ENCODE measurements at places on chromosomes 7 and 10.

GRCh38 chr7:29987811-29988317, 1.7 kb downstream of the SCRN1 start:
- DNase-seq: no peak

- peak; percentile 13 for DNase-seq
Measured at GRCh38 chr10:110008518-110009339, 945 bp downstream of the ADD3 start.

DNA sequence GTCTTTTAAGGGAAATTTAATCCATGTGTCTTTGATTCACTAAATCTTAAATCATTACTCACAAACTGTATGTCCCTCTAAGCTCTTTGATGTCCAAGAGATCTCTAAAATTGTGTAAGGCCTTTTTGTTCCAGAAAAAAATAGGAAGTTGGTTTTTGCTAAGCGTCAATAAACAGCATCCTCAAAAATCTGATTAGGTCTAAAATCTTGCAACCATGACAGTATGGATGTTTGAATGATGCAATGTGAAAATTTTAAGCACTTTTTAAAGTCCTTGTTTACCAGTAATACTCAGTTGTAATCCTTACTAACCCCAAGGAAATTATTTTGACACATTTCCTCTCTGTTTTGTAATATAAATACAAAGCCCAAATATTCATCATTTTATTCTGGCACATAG, 6.8 kb downstream of the MET start:
- DNase-seq: no peak

- DNase-seq: no peak
Measured at GRCh38 chr10:122674781-122675180, 24.9 kb downstream of the C10orf120 start.

DNA sequence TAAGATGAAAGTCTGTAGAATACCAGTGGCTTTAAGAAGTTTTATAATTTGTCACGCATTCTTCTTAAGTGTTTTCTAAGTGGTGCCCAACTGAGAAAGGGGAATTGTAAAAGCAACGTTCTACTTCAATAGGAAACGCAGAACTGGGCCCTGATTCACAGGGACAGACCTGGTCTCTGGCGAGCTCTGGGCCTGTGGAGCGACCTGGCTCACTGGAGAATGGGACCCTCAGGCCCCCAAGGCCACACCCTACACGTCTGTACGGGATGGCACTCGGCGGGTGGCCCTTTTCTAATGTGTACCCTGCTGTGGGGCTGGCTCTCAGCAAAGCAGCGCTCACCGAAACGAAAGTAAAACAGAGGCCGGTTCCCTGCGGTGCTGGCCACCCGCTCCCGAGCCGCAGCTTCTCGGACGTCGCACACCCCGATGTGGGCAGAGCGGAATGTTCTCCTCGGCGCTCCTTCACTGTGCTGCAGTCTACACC, 205.0 kb downstream of the DIP2C start:
- DNase-seq: no peak

DNA sequence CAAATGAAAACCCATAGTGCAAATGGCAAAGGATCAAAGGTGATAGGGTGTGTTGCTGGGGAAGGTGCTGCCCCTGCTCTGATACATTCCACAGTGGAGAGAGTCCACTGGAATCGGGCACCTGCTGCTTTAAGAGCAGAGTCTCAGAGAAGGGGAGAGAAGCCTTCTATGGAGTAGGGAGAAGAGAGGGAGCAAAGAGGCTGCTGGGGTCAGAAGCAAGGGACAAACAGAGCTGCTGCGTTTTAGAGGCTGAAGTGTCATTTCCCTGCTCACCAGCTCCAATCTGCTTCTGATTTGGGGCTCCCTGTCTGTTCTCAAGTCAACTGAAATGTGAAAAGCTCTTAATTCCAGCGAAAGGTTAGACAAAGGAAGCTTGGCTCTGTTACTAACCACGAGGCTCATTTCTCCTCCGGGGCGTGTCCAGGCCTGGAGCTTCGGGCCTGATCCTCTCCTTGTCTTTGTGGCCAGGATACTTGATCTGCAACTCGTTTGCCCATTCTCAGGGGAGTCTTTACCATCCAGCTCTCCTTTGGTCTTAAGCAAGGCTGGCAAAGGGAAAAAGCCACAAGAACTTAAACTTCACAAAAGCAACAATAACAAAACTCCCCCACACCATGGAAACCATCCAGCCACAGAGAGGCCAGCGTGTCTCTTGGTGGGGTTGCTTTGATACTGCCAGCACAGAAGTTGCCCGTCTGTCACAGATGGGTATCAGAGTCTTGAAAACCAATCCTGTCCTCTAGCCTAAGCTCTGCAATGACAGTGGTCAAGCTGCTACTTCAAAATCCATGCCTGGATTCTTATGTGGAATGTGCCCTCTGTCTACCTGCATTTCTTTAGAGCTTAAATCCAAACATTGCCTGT, 692.6 kb downstream of the SUGCT start:
- no peak for DNase-seq

- no peak for DNase-seq
Measured at GRCh38 chr7:23712368-23713284, 2.6 kb downstream of the STK31 start.

DNA sequence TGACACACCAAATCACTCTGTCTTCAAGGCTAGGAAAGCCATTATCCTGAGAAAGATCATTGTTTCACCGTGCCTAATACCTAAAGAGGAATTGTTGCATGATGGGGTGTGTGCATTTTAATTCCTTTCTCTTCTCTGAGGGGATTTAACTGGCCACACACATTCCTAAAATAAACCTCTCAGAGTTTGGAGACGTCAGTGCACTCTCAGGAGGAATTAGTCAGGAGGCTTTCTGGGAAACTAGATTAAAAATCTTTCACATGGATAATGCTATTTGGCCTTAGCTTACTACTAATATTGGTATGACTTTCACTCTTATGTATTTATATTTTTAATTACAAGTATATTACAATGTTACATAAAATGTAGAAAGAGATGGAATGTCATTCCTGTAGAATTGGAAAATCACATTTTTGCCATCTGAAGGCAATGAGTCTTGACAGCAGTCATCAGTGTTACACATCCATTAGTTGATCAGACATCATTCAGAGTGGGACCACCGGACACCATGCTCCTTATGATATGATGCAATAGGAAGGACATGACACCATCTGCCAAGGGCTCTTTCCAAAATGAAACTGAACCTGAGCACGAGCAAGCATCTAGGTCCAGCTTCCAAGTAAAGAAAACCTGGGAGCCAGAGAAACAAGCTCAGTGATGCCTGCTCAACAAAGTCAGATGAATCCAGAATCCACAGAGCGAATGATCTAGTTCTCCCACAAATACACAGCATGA, 43.1 kb upstream of the TMEM273 start:
- DNase-seq: no peak

DNA sequence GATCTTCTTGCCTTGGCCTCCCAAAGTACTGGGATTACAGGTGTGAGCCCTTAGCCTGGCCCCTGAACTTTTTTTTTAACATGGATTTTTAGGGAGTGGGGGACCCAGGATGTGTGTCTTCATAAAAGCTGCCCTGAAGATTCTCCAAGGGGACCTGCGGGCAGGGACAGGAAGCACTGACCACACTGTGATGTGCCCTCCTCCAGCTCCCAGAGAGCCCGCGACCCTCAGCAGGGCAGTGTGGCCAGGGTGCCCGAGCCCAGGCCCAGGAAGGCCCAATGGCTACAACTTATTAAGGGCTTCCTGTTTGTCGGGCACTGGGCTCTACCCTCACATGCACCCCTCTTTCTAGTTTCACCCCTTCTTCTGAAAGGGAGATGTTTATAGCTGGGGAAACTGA, 2.5 kb upstream of the RET start:
- DNase-seq: no peak

GRCh38 chr7:143341842-143342241, 20.7 kb downstream of the FAM131B start:
- no peak for DNase-seq

DNA sequence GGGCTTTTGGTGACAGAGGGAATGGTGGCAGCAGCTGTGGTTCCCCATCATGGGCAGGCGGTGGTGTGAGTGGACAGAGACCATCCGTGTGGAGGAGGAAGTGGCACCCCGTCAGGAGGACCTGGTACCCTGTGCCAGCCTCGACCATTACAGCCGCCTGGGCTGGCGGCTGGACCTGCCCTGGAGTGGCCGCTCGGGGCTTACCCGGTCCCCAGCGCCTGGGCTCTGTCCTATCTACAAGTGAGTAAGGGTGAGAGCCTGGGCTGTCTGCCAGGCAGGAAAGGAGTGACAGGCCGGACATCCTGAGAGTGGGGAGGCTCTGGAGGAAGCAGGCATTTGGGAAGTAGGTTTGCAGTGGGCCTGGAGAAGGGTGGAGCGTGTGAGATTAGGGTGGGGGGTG, 2.9 kb upstream of the ZNF467 start:
- no peak for DNase-seq

GRCh38 chr7:135970682-135971365, 6.3 kb downstream of the MTPN start:
- DNase-seq: no peak

DNA sequence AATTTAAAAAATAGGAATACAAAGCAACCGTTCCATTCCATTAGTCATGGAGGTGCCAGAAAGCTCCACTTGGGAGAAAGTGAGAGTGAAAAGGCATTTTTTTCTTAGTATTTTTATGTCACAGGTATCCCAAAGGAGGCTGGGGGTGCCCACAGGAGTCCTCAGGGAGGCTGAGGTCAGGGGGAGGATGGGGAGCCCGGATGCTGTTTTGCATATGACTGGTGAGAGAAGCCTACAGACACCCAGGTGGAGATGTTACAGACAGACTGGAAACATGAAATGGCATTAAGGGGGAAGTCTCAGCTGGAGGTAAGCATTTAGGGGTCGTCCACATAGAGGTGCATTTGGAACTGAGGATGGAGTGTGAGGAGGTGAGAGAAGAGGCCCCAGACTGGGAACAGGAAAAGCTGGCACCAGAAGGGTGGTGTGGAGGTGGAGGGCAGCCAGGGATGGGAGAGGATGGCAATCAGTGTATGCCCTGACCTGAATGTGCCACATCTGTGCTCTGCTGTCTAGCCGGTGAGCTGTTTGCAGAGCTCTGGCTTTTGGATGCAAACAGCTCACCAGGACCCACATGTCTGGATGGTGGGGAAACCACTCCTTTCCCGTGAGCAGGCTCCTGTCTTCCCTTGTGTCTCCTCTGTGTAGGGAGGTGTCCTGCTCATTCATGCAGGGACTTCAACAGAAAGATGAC, 101.1 kb downstream of the RAMP3 start:
- DNase-seq: no peak

- no peak for DNase-seq
Measured at GRCh38 chr7:155327590-155328320, 30.1 kb downstream of the INSIG1 start.

DNA sequence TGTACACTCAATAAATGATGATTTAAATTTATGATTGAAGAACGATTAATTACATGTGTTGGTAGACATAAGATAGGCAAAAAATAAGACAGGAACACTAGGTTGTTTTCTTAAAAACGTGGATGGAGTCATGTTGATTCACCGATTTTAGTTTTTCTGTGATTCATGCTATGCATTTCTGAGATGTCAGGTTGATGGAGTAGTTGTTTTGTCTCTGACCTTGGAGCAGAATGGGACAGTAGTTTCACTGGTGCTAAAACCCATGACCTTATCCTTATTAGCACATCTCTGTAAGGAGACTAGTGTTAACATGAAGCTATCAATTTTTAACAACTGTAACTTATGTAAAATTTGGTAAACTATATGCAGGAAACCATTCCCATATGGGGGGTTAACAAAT, 611.6 kb upstream of the FZD8 start:
- DNase-seq: no peak

- DNase-seq: no peak
Measured at GRCh38 chr7:25305831-25306230, 77.5 kb upstream of the NPVF start.

DNA sequence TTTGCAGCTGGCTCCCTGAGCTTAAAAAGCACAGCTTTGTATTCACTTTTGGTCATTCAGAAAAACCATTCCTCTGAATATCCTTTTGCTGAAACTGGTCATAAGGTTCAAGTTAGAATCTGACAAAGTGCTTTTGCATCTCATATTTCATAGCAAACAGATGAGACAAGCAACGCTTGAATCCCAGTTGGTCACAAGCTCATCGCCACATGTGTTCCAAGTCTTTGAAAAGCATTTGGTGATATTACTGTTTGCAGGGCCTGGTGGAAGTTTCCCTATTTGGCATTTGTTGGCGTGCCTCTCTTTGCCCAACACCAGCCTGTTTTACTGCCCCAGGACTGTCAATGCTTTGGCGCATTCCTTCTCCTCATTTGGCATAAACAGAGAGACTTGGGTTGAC, 10.3 kb downstream of the TACC2 start:
- no peak for DNase-seq

GRCh38 chr7:44733708-44734481, 14.8 kb upstream of the ZMIZ2 start:
- DNase-seq: no peak

GRCh38 chr7:50088463-50089129, 4.5 kb downstream of the ZPBP start:
- DNase-seq: no peak

DNA sequence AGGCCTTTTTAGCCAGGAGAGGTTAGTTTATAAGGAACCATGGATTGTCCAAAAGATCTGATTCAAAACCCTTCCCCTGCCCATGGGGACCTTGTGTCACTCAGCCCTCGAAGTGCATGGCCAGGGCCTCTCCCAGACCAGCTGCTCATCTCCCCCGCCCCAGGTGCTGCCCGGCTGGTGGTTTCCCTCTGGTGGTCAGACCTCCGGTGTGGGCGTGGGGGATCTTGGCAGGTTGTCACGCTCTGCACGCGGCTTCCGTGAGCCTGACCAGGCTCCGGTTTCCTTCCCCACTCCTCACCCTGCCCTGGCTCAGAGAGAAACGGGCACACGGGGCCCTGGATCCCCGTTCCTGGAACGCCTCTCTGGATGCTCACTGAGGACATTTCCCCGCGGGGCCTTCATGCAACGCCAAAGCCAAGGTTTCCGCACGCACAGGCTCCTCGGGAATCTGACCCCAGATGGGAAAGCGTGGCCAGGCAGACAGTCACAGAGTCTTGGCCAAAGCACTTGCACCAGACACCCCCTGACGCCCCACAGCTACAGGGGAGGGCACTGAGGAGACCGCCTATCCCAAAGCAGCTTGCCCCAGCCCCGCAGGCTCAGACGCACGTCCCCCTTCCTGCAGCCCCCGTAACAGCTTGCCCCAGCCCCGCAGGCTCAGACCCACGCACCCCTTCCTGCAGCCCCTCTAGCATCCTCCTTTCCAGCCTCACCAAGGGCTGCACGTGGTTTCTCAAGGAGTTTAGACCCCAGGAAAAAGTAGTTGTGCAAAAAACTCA, 7.8 kb upstream of the DIP2C start:
- DNase-seq: no peak

DNA sequence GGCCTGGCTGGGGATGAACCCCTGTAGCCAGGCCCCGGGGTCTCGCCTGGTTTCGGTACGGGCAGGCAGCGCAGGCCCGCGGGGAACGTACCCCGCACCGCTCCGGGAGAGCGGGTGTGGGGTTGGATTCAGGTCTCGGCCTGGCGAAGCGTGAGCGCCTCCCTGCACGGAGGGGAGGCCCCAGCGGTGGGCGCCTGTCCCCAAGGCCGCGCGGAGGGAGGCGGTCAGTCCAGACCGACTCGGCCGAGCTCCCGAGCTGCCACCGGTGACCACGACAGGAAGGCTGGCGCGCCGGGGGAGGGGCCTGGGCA, 378 bp upstream of the INPP5F start:
- DNase-seq: no peak
